ENCODE measurements at places on chromosomes 13 and 19. TPM values are rescaled to one million over a fixed set of nuclear protein-coding genes. Genes with fewer than 3 reads are reported as not detected.

GRCh38 chr13:94599877-94600276, 1.8 kb upstream of the GPR180 start:
- no peak for DNase-seq

DNA sequence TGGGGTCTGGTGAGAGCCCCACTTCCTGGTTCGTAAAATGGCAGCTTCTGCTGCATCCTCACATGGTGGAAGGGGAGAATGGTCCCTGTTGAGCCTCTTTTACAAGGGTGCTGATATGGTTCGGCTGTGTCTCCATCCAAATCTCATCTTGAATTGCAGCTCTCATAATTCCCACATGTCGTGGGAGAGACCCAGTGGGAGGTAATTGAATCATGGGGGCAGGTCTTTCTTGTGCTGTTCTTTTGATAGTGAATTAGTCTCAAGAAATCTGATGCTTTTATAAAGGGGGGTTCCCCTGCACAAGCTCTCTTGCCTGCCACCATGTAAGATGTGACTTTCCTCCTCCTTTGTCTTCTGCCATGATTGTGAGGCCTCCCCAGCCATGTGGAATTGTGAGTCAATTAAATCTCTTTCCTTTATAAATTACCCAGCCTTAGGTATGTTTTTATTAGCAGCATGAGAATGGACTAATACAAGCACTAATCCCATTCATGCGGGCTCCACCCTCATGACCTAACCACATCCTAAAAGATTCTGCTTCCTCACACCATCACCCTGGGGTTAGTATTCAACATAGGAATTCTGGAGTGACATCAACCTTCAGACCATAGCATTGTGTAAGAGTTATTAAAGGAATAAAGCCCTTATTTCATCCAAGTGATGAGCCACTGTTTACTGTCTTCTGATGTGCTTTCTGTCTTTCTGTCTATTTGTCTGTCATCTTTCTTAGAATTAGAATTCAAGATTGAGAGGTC, 159.0 kb upstream of the IRS2 start:
- no peak for DNase-seq

- no peak for DNase-seq
Observed at GRCh38 chr13:48660361-48661076, 6.8 kb downstream of the CYSLTR2 start.

Gene KLK3
- not detected for total RNA-seq

GRCh38 chr19:29837448-29837981, 25.7 kb downstream of the CCNE1 start:
- DNase-seq: no peak

Gene KRTDAP
- total RNA-seq: 0.44 TPM

Gene PAF1
- 20.7 TPM for total RNA-seq
